ENCODE measurements at places on chromosomes 1 and 21.

- no peaks in the 10 kb centered on the region for H3K27me3 ChIP-seq
- no peak overlapping the region for H3K27ac ChIP-seq
- H3K36me3 ChIP-seq: no peaks in the 10 kb centered on the region
- peak; percentile 79 for DNase-seq
- no peaks in the 10 kb centered on the region for H3K4me1 ChIP-seq
Observed at GRCh38 chr1:223556414-223557129, 108.9 kb downstream of the CAPN8 start.

GRCh38 chr1:20112279-20113000, 6.9 kb downstream of the PLA2G2D start:
- DNase-seq: no peak
- no peak overlapping the region for H3K27ac ChIP-seq
- H3K4me1 ChIP-seq: no peaks in the 10 kb centered on the region
- no peaks in the 10 kb centered on the region for H3K27me3 ChIP-seq
- H3K4me3 ChIP-seq: no peak overlapping the region

GRCh38 chr1:93965256-93965655, 56.0 kb upstream of the GCLM start:
- H3K4me3 ChIP-seq: no peak overlapping the region
- H3K4me1 ChIP-seq: no peaks in the 10 kb centered on the region
- H3K36me3 ChIP-seq: no peaks in the 10 kb centered on the region
- DNase-seq: no peak

GRCh38 chr1:23159963-23160877, 8.4 kb downstream of the LUZP1 start:
- H3K27ac ChIP-seq: no peak overlapping the region
- H3K36me3 ChIP-seq: no peaks in the 10 kb centered on the region
- H3K4me3 ChIP-seq: no peak overlapping the region
- no peak for DNase-seq
- H3K27me3 ChIP-seq: no peaks in the 10 kb centered on the region

GRCh38 chr1:16967095-16967575, 13.3 kb downstream of the MFAP2 start:
- peaks cover 3% of the 10 kb centered on the region for H3K4me1 ChIP-seq
- DNase-seq: no peak
- no peak overlapping the region for H3K27ac ChIP-seq

DNA sequence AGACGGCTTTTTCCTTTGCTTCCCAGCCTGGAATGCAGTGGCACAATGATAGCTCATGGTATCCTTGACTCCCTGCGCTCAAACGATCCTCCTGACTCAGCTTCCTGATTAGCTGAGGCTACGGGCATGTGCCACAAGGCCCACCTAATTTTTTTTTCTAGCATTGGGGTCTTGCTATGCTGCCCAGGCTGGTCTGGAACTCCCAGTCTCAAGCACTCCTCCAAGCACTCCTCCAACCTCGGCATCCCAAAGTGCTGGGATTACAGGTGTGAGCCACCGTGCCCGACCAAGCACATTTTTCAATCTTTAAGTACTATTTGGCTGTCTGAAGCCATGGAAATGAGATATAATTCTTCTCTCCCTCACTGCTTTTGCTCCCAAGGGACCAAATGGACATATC, 58.7 kb downstream of the MAB21L3 start:
- H3K36me3 ChIP-seq: no peaks in the 10 kb centered on the region
- no peak for DNase-seq
- H3K27ac ChIP-seq: no peak overlapping the region
- peaks cover 12% of the 10 kb centered on the region for H3K4me1 ChIP-seq
- no peak overlapping the region for H3K4me3 ChIP-seq

GRCh38 chr1:47226839-47227215, 5.2 kb downstream of the TAL1 start:
- no peak overlapping the region for H3K4me3 ChIP-seq
- peaks cover 100% of the 10 kb centered on the region for H3K27me3 ChIP-seq
- no peak for DNase-seq
- peaks cover 63% of the 10 kb centered on the region for H3K4me1 ChIP-seq

DNA sequence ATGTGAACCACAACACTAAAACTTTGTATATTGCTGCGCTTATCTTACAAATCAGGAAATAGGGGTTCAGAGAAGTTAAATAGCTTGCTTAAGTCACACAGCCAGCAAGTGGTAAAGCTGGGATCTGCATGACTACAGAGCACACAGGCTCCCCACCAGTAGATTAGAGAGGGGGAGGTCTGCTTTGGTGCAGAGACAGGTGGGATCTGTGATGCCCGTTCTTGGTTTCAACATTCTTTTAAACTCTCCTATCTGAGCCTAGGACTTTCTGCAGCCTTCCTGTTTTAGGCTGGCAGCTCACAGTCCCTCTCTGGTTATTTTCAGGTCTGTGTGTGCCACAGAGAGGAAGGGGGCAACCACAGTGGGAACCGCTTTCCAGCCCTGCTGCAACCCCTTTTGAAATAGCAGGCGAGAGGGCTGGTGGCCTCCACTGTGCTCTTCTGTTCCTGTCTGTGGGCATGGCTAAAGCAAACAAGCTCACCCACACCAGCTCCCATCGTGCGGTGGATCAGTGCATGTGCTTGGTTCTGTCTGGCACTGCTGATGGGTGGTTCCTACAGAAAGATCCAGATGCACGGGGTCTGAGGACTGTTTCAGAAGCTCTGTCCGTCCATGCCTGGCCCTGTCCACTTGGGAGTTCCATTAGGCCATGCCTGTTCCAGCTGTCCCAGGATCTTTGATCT, 1.7 kb upstream of the IL6R start:
- H3K36me3 ChIP-seq: no peaks in the 10 kb centered on the region
- no peak overlapping the region for H3K4me3 ChIP-seq
- DNase-seq: no peak
- H3K27me3 ChIP-seq: peaks cover 42% of the 10 kb centered on the region
- no peak overlapping the region for H3K27ac ChIP-seq

- H3K27me3 ChIP-seq: peaks cover 13% of the 10 kb centered on the region
- DNase-seq: no peak
- no peak overlapping the region for H3K27ac ChIP-seq
- no peak overlapping the region for H3K4me3 ChIP-seq
- no peaks in the 10 kb centered on the region for H3K36me3 ChIP-seq
Observed at GRCh38 chr1:89627596-89627962, 5.3 kb upstream of the LRRC8C start.

- no peak for DNase-seq
- H3K27me3 ChIP-seq: no peaks in the 10 kb centered on the region
- no peak overlapping the region for H3K4me3 ChIP-seq
- H3K4me1 ChIP-seq: no peaks in the 10 kb centered on the region
Observed at GRCh38 chr1:210496063-210496462, 167.4 kb downstream of the HHAT start.

DNA sequence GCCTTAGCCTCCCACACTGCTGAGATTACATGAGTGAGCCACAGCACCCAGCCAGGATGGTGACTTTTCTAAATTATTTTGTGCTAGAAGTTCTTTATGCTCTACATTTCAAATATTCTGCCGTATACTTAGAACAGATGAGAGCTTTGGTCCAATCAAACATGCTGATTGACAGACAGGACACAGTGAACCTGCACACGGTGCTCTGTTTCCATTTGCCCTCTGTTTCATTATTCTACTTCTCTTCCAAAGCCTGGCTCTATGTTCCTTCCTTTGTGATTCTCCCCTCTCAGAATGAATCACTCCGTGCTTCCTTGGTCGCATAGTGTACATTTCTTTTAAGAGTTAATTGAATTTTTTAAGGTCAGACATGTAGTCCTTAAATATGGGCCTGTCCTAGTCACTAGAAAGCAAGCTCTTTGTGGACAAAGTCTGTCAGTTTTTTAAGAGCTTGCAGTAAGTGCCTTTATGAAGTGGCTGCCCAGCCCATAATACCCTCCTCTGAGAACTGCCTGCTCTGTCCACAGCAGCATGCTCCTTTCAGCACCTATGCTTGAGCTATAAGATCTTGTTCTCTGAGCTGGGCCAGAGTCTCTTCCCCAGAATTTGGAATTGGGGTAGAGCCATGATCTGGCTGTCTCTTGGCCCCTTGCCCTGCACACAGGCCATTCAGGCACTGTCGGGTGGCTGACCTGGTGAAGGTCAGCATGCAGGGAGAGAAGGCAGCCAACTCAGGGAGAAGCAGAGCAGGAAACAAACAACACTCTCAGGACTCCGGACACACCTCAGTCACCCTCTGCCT, 66.8 kb upstream of the SLC44A3 start:
- DNase-seq: no peak
- H3K27me3 ChIP-seq: no peaks in the 10 kb centered on the region
- peak overlapping the region; percentile 39 for H3K27ac ChIP-seq
- H3K4me1 ChIP-seq: peaks cover 15% of the 10 kb centered on the region

DNA sequence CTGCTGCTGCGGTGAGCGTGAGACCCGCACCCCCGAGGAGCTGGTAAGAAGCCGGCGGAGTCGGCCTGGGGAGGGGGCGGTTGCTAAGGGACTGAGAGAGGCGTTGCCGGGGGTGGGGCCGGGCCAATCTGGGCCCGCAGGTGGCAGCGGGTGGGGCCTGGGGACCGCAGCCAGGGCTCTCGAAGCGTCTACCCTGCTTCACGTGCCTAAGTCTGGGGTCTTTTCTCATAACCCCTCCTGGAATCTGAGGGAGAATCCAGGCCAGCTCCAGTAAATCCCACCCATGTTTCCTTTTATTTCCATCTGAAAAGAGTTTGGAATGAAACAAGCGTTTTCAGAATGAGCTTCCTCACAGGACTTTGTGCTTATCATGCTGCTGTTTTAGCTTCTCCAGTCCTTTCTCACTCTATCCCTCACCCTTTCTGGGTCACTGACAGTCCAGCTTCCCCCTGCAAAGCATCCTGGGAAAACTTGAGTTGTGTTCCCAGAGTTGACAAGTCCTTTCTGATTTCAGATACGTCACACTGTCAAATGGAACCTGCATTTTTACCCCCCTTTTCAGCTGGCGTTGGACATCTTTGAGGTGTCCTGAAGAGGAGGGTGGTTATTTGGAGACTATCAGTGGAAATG, 431 bp downstream of the CLCN6 start:
- DNase-seq: no peak
- peak overlapping the region; percentile 76 for H3K27ac ChIP-seq
- peaks cover 13% of the 10 kb centered on the region for H3K36me3 ChIP-seq
- H3K27me3 ChIP-seq: no peaks in the 10 kb centered on the region
- H3K4me1 ChIP-seq: peaks cover 36% of the 10 kb centered on the region
- H3K4me3 ChIP-seq: peak overlapping the region; percentile 98

DNA sequence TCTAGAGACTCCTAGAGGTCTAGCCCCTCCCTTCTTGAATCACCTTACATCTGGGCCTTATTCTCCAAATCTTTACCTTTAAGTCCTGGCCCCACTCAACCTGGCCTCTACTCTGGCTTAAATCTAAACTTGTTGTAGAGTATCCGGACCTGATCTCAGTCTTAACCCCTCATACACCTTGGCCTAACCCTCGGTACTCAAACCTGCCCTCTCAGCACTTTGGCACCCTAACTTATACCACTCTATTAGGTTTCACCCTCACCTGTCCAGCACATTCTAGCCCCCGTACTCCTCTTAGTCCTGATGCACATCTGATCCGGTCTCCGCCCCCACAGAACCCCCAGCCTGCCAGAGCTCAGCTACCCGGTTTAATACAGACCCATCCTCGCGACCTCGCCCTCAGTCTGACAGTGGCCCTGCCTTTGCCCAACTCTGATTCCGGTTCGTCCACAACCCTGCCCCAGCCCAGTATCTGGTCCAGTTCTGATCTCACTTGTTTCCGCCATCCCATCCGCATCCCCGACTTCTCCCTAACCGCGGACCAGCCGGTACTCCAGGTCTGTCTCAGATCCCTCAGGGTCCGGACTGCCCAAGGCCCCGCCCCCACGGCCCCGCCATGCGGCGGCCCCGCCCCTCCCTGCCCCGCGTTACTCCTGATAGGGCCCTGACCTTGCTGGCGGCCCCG, 1.5 kb downstream of the TRIM62 start:
- no peak for DNase-seq
- no peaks in the 10 kb centered on the region for H3K36me3 ChIP-seq
- no peak overlapping the region for H3K27ac ChIP-seq

Measured in GM23338 (cell line).